Fibroblast of skin of left biceps (primary cell): ENCODE measurements at places on chromosomes 11 and 22.

DNA sequence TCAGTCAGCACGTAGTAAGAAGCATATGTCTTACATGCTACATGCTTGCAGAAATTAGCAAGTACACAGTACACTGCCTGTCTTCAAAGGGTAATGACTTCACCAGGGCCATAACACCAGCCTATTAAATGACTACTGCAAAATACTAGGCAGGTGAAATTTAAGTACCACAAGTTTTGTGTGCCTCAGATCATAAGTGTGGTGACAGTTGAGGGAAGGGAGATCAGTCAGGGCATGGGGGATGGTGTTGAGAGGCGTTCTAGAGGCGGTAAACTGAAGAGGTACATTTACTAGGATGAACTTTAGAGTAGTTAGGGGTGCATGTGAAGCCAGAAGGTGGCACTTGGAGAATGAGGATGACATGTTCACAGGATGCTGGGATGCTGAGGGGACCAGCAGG lies 22.0 kb downstream of the AMOTL1 start:
- no peak for DNase-seq

- DNase-seq: no peak
These were observed 509.4 kb upstream of the API5 start for GRCh38 chr11:42802201-42802899.

DNA sequence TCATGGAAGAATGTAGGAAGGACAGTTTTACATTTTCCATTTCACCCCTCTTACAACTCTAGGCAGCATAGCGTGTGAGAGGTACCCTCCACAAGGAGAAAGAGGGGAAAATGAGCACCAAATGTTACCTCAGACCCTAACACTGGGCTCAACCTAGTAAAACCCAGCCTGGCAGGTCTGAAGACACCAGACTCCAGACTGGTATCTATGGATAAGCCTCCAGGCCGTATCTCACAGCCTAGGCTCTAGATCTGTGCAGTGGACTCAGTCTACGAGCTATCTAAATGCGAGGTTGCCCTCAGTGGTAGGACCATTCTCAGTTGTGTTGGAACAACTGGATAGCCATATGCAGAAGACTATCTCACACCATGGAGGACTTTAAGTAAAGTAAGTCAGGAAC lies 10.5 kb downstream of the TRIM5 start:
- DNase-seq: no peak

DNA sequence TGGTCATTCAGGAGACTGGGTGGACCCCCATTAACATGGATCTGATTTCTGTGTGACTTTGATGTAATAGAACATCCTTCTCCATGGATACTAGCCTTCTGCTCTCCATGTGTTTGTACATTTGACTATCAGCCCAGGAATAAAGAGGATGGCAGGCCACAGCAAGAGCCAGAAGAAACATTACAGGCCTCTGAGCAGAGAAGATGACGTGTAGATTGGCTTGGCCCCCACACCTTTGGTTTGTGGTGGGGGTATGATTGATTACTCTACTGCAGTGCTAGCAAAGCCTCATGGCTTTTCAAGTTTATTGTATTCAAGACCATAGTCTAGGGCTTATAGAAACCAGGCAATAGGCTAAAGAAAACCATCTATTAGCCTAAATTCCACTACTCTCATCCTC lies 77.0 kb downstream of the GRAMD1B start:
- no peak for DNase-seq

GRCh38 chr11:102144357-102145355 lies 34.4 kb downstream of the YAP1 start:
- DNase-seq: no peak

DNA sequence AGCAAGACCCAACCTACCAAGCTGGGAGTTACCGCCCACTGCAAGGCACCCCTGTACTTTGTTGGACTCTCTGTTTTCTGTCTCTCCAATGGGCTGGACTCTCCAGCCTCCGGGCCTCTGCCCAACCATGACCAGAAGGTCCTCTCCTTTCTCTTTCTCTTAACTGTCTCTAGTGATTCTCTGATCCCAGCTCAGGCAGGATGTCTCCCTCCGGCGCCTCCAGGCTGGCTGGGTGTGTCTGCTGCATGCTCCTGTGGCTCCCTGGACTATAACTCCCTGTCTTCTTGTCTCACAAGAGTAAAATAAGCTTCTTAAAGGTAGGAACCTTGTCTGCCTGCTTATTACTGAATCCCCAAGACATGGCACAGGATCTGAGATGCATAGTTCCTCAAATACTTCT lies 36.3 kb downstream of the TIMP3 start:
- no peak for DNase-seq

DNA sequence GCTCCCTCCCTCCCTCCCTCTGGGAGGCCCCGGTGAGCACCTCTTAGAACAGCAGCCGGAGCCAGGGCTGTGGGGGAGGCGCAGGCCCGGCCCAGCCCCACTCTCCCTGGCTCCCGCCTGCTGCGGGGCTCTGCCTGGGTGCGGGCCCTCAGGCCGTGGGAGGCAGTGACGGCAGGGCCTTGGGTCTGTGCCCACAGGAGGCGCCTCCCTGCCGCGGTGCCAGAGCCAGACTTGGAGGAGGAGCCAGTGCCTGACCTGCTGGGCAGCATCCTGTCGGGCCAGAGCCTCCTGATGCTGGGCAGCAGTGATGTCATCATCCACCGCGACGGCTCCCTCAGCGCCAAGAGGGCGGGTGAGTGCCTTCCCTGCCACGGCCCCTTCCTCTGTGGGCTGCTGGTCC lies 9.5 kb downstream of the IRF7 start:
- no peak for DNase-seq

- DNase-seq: peak; percentile 9
These were observed 23.3 kb upstream of the PPP6R3 start for GRCh38 chr11:68436985-68437926.

DNA sequence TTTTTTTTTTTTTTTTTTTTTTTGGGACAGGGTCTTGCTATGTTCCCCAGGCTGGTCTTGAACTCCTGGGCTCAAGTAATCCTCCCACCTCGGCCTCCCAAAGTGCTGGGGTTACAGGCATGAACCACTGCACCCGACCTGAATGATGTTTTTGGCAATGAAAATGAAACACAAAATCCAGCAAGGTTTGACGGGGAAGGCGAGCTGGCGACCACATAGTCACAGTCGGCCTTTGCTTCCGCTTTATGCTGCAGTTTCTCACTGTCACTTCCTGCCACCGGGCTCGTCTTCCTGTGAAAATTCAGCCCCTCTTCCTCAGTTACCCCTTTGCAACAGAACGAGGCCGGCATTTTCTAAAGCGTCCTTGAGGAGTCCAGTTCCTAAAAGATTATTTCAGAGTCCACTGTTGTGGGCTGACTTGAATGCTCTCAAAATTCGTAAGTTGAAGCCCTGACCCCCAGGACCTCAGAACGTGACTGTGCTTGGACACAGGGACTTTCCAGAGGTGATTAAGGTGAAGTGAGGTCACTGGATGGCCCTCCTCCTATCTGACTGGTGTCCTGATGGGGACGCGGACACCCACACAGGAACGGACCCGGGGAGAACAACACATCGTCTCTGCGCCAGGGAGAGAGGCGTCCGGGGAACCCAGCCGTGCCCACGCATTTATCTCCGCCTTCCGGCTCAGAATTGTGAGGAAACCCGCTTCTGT lies 2.9 kb upstream of the BID start:
- DNase-seq: no peak

DNA sequence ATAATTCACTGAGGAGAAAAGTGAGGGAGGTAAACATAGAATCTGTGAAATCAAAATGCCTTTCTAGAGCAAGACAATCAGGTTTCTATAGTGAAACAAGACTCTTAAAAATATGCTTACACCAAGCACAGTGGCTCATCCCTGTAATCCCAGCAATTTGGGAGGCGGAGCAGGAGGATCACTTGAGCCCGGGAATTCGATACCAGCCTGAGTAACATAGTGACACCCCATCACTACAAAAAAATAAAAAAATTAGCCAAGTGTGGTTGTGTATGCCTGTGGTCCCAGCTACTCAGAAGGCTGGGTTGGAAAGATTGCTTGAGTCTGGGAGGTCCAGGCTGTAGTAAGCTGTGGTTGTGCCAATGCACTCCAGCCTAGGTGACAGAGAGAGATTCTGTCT lies 43.2 kb upstream of the ME3 start:
- no peak for DNase-seq

GRCh38 chr11:30775233-30775522 lies 189.0 kb upstream of the MPPED2 start:
- no peak for DNase-seq

GRCh38 chr11:70307176-70307575 lies 36.7 kb downstream of the PPFIA1 start:
- DNase-seq: no peak

DNA sequence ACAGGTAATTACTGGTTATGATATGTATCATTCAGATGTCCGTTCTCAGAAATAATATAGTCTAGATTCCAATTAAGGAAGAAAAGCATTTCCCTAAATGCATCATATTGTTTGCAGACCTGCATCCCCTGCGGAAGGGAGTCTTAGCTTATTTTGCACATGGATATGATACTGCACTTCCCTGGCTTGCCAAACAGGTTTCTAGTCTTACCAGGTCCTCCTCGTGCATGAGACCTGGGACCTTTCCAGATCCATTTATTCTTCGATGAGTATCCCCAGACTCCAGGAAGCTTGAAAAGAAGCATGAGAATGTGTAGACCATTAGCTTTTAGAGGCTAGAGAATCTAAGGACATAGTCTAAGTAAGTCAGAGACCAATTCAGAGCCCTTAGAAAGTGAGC lies 30.6 kb downstream of the CYB5R2 start:
- no peak for DNase-seq

GRCh38 chr22:47607486-47607885 lies 845.0 kb downstream of the TBC1D22A start:
- no peak for DNase-seq

- no peak for DNase-seq
These were observed 19.6 kb upstream of the MOGAT2 start for GRCh38 chr11:75697906-75698581.

DNA sequence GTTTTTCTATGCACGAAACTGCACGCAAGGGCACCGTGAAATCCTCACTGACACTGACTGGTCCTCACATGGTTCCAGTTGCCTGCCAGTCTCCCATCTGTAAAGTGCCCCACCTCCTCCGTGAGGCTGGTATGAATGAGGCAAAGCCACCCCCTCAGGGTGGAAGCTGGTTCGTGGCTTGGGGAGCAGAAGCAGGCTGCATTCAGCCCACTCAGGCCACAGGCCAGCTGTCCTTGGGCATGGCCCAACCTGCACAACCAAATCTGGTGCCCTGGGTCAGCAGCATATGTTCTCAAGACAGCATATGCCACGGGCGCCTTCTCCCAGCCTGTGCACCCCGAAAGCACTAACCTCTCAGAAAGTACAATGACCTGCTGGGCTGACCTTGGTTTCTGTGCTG lies 29.3 kb downstream of the SERPINH1 start:
- DNase-seq: no peak

- DNase-seq: no peak
These were observed 32.5 kb downstream of the PPP2R1B start for GRCh38 chr11:111733611-111734088.

GRCh38 chr22:30863081-30863833 lies 105.3 kb downstream of the MORC2 start:
- no peak for DNase-seq

- DNase-seq: no peak
These were observed 17.8 kb downstream of the ZFP91 start for GRCh38 chr11:58596621-58597020.

DNA sequence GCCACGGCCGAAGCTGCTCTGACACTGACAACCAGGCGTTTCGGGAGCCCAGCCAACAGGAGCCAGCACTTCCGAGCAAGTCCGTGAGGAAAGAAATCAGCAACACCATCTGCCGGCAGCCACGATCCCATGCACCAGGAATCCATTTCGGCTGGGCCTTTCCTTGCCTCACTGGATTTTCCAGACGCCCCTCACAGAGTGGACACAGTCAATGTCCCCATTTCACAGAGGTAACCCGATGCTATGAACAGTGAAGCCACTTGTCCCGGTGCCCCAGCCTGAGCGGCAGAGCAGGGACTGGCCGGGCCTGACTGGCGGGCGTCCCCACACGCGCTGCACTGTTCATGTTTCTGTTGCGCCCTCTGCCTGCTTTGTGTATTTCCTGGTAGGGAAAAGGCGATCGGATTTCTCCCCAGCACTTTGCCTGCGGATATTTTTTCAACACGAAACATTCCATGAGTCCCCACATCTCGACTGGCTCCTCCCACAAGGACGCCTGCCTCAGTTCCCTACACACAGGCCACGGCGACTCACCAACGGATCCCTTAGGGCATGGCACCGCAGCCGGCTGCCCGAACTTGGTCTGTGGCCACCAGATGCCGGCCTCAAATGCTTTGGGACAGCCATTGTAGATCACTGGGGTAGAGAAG lies 55.3 kb downstream of the TRMU start:
- DNase-seq: peak; percentile 21

GRCh38 chr11:64123679-64124078 lies 42.2 kb downstream of the MACROD1 start:
- DNase-seq: no peak

GRCh38 chr22:26320447-26320846 lies 108.6 kb upstream of the ASPHD2 start:
- no peak for DNase-seq

GRCh38 chr22:23393721-23394320 lies 186.3 kb downstream of the IGLL1 start:
- no peak for DNase-seq

GRCh38 chr11:2273771-2274170 lies 3.4 kb upstream of the ASCL2 start:
- DNase-seq: no peak

GRCh38 chr11:5467527-5467926 lies 18.4 kb downstream of the OR51I2 start:
- DNase-seq: no peak

- no peak for DNase-seq
These were observed 8.1 kb downstream of the SHISA8 start for GRCh38 chr22:41906822-41907221.

DNA sequence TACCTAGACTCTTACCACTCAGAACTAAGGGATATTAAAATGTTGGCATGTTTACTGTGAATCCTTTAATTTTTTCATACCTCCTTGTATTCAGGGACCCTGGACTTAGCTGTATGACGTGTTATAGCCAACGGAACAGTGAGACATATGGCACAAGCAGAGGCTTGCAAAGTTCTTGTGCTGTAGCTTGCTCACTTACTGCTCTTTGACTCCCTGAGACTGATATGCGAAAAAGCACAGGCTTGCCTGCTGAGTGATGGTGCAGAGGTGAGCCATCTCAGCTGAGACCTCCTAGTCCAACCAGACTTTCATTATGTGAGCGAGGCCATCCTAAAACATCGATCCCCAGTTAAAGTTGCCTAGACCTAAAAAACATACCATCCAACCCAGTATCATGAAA lies 811.0 kb downstream of the METTL15 start:
- DNase-seq: no peak
